ENCODE measurements at places on chromosomes 6 and 20. TPM values are rescaled to one million over a fixed set of nuclear protein-coding genes. Genes with fewer than 3 reads are reported as not detected.

SMLR1 gene
- not detected for total RNA-seq

ASF1A gene
- 23.1 TPM for total RNA-seq

PCSK2 gene
- total RNA-seq, result not detected

GPX5 gene
- total RNA-seq, result not detected

IL17A gene
- total RNA-seq, result not detected

TBC1D32 gene
- 3.9 TPM for total RNA-seq

ZBTB2 gene
- 14.8 TPM for total RNA-seq

GRCh38 chr6:7021301-7021700, 86.5 kb upstream of the RREB1 start:
- H3K36me3 ChIP-seq, result no peaks in the 10 kb centered on the region
- H3K27me3 ChIP-seq, result peaks cover 17% of the 10 kb centered on the region
- H3K4me3 ChIP-seq, result no peak overlapping the region
- no peak for DNase-seq
- H3K4me1 ChIP-seq, result no peaks in the 10 kb centered on the region

GRCh38 chr6:5898102-5898501, 108.6 kb downstream of the NRN1 start:
- no peak overlapping the region for H3K4me3 ChIP-seq
- DNase-seq, result no peak
- H3K27ac ChIP-seq, result no peak overlapping the region
- no peaks in the 10 kb centered on the region for H3K4me1 ChIP-seq
- peaks cover 12% of the 10 kb centered on the region for H3K27me3 ChIP-seq
- no peaks in the 10 kb centered on the region for H3K36me3 ChIP-seq

DNA sequence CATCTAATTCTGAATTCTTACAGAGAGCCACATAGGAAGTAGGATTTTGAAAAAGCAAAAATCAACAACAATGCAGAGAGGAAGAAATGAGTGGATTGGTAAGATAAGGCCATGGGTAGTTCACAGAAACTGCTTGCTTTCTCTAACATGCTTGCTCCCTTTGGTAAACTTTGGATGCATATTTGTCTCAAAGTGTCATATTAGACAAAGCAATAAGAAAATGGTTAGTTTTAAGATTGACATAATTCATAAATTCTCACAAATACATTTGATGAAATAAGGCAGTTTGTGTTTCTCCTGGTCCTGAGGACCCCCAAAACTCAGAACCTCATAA, 31.7 kb downstream of the UTRN start:
- H3K27me3 ChIP-seq, result no peaks in the 10 kb centered on the region
- peaks cover 68% of the 10 kb centered on the region for H3K4me1 ChIP-seq
- no peak overlapping the region for H3K4me3 ChIP-seq
- H3K36me3 ChIP-seq, result peaks cover 4% of the 10 kb centered on the region

GRCh38 chr6:143123081-143123480, 62.4 kb downstream of the AIG1 start:
- no peak for DNase-seq
- peaks cover 36% of the 10 kb centered on the region for H3K36me3 ChIP-seq
- no peak overlapping the region for H3K27ac ChIP-seq
- H3K4me1 ChIP-seq, result peaks cover 18% of the 10 kb centered on the region

DNA sequence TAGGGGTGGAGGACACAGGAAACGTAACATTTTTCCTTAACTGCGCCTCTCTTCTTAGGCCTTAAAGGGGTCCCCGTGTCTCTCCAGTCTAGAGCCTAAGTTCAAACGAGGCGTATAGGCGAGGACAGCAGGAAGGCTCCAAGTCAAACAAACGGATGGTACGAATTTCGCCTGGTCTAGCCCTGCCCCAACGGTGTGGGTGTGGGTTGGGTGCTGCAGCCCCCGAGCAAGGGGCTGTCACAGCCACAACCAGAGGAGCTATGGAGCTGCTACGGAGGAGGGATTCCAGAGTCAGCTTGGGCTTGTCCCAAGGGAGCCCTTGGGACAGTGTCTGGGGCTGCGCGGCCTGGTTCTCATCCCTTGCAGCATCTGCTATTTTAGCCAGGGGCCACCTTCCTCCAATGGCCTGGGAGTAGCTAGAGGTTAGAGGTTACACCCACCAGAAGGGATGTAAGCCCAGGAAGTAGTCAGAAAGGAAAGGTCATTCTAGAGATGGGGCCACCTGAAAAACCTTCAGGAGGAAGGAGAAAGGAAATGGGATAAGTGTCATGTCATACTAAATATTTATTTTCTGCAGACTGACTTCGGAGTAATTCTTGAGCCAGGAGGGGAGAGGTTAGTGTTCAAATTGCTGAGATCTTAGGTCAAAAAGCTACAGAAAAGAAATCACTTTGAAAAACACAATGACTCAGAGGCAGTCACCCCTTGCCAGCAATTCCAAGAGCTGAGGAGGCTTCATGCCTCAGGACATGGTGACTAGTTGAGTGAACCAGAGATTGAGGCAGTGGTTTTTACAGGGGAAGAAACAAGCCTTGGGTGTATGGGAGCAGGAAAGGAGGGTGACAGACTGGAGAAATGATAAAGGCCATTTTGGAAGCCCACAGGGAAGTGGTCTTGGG, 21.7 kb downstream of the VPS52 start:
- H3K4me3 ChIP-seq, result peak overlapping the region; percentile 89
- H3K27ac ChIP-seq, result peak overlapping the region; percentile 99
- H3K36me3 ChIP-seq, result peaks cover 20% of the 10 kb centered on the region
- H3K4me1 ChIP-seq, result peaks cover 62% of the 10 kb centered on the region

DNA sequence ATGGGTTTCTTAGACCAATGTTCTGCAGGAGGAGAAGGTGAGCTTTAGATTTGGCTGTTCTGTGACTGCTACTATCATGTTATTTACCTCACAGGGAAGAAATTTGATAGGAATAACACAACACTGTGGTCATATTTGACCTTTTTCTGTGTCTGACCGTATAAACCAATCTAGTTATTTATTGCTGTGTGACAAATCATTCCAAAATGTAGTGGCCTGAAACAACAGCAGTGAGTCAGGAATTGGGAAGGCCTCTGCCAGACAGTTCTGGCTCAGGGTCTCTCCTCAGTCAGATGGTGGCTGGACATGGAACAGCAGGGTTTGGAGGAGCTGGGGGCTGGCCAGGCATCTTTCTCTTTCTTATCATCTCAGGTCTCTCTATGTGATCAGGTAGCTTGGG, 33.0 kb downstream of the RIPOR2 start:
- peak overlapping the region; percentile 19 for H3K4me3 ChIP-seq
- peaks cover 35% of the 10 kb centered on the region for H3K36me3 ChIP-seq
- H3K4me1 ChIP-seq, result peaks cover 58% of the 10 kb centered on the region
- peak; percentile 92 for DNase-seq

- no peak overlapping the region for H3K27ac ChIP-seq
- H3K27me3 ChIP-seq, result no peaks in the 10 kb centered on the region
- H3K4me3 ChIP-seq, result no peak overlapping the region
- DNase-seq, result no peak
Observed at GRCh38 chr20:16003310-16003709, 569.9 kb downstream of the KIF16B start.

DNA sequence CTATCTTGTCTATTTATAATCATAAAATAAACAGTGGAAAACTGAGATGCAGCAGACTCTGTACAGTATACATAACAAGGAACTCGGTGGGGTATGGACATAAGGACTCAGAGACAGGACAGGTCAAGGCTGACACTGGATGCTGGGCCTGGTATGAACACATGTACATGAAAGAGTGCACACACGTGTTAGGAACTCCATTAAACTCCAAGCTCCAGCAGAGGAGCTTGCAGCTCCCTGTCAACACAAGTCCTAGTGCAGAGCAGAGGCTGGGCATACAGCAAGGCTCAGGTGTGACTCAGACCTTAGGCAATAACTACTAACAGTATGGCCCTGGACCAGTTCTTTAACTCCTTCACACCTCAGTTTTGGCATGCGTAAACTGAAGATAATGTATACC, 17.1 kb downstream of the NAPB start:
- DNase-seq, result no peak
- H3K27me3 ChIP-seq, result no peaks in the 10 kb centered on the region
- peaks cover 16% of the 10 kb centered on the region for H3K36me3 ChIP-seq
- no peak overlapping the region for H3K4me3 ChIP-seq
- H3K4me1 ChIP-seq, result peaks cover 43% of the 10 kb centered on the region

DNA sequence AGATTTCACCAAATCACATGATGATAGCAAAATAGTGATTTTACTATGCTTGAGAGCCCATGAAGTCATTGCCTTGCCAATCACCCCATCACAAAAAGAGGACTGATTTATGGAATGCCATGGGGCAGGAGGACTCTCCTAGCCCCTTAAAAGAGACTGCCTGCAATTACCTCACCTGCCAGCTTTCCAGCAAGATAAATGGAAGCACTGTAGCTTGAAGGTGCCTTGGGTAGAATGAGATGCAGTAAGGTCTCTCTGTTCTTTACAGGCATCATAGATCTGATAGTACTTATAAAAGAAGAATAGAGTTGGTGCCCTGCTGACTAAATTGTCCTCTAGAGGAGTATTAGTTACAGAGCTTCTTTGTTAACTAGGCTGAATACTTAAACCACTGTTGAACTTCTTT, 242.3 kb downstream of the TMEM242 start:
- peaks cover 13% of the 10 kb centered on the region for H3K4me1 ChIP-seq
- DNase-seq, result no peak
- no peaks in the 10 kb centered on the region for H3K36me3 ChIP-seq
- H3K27me3 ChIP-seq, result no peaks in the 10 kb centered on the region
- no peak overlapping the region for H3K4me3 ChIP-seq

DNA sequence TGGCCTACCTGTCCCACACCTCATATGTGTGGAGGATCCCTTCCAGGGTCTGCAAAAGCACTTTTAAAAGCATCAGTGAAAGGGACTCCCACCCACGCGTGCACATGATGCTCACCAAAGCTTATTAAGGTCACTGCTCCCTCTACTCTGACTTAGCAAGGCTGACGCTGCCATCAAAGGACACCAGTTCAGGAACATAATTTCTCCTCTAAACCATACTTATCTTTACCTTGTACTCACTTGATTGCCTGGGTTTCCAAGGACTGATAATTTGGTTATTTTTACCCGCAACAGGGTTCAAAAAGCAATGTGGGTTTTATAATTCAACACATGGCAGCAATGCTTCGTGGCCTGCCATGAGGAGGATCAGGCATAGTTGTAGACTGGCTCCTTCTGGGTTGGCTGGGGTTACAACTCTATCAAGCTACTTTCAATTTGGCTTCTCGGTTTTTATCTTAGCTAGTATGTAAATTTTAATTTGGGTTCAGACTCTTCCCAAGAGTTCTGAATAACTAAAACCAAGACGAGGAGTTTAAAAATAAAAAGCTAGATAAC, 52.2 kb upstream of the EMILIN3 start:
- DNase-seq, result no peak
- peaks cover 1% of the 10 kb centered on the region for H3K4me1 ChIP-seq
- 0 out of 2 replicates have a peak, but pooled peaks cover 2% of the 10 kb centered on the region for H3K27me3 ChIP-seq
- H3K4me3 ChIP-seq, result no peak overlapping the region
- H3K27ac ChIP-seq, result no peak overlapping the region

- peak overlapping the region; percentile 100 for H3K4me3 ChIP-seq
- DNase-seq, result peak; percentile 4
- H3K36me3 ChIP-seq, result peaks cover 11% of the 10 kb centered on the region
- H3K27me3 ChIP-seq, result no peaks in the 10 kb centered on the region
- H3K27ac ChIP-seq, result peak overlapping the region; percentile 99
- H3K4me1 ChIP-seq, result peaks cover 27% of the 10 kb centered on the region
Observed at GRCh38 chr6:122472022-122472340, 374 bp upstream of the SERINC1 start.

DNA sequence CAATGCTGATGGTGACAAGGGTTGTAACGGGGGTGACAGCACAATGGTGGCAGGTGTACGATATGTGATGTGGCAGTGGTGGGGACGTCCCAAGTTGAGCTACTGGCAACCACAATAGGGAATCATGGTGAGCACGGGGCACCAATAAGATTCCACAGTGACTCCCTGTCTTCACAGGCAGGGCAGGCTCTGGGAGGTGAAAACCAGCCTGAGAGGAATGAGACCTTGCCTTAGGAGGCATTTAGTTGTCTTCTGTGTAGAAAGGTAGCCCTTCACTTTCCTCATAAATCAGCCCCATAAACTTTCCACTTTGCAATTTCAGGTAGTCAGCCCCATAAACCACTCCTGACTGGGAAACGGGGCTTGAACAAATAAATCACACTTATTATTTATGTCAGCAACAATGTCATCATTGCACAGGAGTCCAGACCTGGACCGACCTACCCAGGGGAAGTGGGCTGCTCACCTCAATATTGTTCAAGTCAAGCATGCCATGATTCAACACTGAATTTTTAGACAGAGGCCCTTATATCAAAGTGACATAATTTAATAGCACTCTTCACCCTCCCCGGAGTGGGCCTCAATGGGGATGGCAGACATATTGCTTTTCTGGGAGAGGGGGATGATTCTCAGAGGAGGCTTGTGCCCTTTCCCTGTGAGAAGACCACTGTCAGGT, 150.8 kb downstream of the CDC5L start:
- no peak overlapping the region for H3K27ac ChIP-seq
- no peak overlapping the region for H3K4me3 ChIP-seq
- DNase-seq, result no peak
- H3K27me3 ChIP-seq, result peaks cover 22% of the 10 kb centered on the region
- H3K36me3 ChIP-seq, result no peaks in the 10 kb centered on the region
